ENCODE measurements at places on chromosomes 12 and 14.
A peak's percentile ranks its signal among the peaks of the same experiment; 100 is the strongest.

GRCh38 chr14:35534208-35534872 is 376 bp downstream of the INSM2 start:
- DNase-seq, result peak; percentile 28

- no peak for DNase-seq
Measured at GRCh38 chr12:33547084-33547483, 107.5 kb upstream of the SYT10 start.

- peak; percentile 72 for DNase-seq
Measured at GRCh38 chr12:93918262-93918661, 230.1 kb upstream of the PLXNC1 start.

- no peak for DNase-seq
Measured at GRCh38 chr12:108241986-108242703, 97.0 kb downstream of the CMKLR1 start.

DNA sequence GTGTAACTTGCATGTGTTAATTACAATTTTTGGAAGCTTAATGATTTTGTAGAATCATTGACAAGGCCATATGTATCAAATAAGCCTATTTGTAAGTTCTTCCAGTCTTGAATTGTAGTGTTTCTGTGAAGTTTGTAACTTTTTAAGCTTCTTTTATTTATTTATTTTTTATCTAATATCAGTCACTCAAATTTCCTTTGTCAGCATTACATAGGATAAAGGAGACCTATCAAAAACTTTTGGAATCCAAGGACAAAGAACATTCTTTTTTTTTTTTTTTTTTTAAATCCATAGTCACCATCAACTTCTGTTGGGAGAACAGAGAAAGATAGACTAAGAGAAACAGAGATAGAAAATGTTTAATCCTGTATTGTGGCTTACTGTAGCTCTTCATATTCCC is 36.4 kb downstream of the DIP2B start:
- DNase-seq, result no peak

GRCh38 chr14:64705381-64706118 is 1.3 kb downstream of the PLEKHG3 start:
- DNase-seq, result no peak

GRCh38 chr14:32693114-32693513 is 245.6 kb upstream of the NPAS3 start:
- peak; percentile 47 for DNase-seq

DNA sequence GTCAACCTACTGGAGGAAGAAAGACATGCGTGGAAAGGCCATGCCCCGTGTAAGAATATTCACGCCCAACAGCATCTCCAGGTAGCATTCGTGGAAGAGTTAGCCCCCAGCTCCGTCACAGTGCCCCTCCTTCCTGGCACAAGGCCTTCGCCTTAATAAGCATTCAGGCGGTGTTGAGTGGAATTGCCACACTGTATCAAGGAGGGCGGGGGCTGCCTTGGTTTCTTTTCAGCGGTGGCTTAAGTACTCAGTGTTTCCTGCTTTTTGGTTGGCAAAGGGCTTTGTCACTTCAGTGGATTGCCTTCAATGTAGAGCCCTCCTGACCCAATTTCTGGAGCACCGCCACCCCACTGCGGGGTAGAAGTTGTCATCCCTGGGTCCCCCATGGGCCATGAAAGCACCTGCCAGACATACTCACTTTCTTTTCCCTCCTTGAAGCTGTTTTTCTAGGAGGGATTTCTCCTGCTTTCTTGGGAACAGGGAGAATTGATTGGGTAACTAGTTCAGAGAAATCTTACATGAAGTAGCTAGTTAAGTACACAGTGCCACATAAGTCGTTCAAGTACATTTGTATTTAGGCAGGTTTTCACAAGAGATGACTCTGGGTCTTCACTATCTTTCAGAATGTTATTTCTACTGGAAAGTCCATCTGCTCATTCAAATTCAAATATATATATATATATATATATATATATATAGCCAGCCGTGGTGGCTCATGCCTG is 65.5 kb upstream of the STON2 start:
- no peak for DNase-seq
